ENCODE measurements at places on chromosomes 4 and X.

DNA sequence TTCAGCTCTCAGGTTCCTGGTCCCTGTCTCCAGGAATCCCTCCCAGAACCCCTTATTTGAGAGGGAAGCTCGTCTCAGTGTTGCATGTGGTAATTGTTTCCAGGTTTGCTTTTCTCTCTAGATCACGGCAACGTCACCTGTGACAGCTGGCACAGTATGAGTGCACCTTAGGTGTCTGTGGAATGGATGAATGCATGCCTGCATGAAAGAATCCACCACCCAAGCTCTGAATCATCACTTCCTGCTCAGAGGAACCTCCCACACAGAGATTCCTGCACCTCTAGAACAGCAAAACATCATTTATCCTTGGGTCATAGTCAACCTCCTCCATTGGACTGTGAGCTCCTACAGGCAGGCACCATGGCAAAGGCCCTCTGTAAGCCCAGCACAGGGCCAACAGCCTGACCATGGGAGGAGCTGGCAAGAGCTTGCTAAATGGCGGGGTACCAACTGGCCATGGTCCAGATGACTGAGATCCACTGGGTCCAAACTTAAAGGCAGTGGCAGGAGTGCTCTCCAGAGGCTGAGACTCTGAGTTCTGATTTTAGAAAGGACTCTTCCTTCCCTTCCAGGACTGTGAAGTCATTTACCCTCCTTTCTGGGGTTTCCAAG is 116.2 kb downstream of the SLC2A9 start:
- DNase-seq, result no peak

- DNase-seq, result no peak
Measured at GRCh38 chr4:41374490-41374889, 117.8 kb downstream of the UCHL1 start.

DNA sequence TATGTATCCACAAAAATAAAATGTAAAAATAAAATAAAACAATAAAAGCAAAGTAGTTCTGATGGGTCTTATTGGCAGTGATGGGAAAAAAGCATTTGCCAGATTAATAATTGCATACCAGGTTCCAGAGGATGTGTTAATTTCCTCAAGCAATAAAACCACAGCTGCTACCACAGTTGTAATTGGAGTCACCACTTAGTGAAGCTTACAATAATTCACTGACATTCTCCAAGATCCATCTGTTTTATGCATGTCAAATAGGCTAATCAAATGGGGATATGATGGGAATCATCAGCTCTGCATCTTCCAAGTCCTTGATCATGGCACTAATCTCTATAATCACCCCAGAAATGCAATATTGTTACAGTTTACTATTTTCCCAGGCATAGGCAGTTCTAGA is 123.5 kb upstream of the EMCN start:
- no peak for DNase-seq

- DNase-seq, result no peak
Measured at GRCh38 chr4:26484032-26484515, 6.2 kb downstream of the CCKAR start.

DNA sequence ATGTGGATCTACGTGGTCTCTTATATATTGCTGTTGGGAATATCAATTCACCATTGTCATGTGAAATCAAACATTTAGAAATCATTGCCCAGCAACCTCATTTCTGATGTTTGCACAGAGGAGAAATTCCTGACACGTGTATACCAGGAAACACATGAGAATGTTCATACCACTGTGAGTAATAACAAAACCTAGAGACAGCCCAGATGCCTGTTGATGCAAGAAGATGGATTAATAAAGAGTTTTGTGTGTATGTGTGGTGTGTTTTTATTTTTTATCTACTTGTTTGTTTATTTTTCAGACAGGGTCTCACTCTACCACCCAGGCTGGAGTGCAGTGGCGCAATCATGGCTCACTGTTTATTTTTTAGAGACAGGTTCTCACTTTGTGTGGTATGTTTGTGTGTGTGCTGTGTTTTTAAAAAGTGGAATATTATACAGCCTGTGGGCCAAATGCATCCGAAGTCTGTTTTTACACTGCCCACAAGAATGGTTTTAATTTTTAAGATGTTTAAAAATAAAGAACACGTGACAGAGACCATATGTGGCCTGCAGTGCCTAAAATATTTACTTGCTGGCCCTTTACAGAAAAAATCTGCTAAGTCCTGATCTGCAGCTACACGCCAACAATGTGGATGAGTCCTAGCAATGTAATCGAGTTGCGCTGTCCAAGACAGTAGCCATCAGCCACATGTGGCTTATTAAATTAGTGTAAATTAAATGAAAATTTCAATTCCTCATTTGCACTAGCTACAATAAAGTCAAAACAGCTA is 39.2 kb downstream of the TXLNG start:
- no peak for DNase-seq

- DNase-seq, result no peak
Measured at GRCh38 chrX:110397904-110398303, 39.3 kb downstream of the RTL9 start.

GRCh38 chr4:173883821-173884220 is 353.8 kb upstream of the HAND2 start:
- no peak for DNase-seq

- no peak for DNase-seq
Measured at GRCh38 chr4:53361451-53361850, 4.4 kb downstream of the SCFD2 start.

Measured in ecto neural progenitor cell (in vitro differentiated cells).